ENCODE measurements at places on chromosomes 7 and 10. TPM values are rescaled to one million over a fixed set of nuclear protein-coding genes. Genes with fewer than 3 reads are reported as not detected.

GRCh38 chr7:2193575-2194305 lies 39.0 kb downstream of the MAD1L1 start:
- DNase-seq, result no peak

DNA sequence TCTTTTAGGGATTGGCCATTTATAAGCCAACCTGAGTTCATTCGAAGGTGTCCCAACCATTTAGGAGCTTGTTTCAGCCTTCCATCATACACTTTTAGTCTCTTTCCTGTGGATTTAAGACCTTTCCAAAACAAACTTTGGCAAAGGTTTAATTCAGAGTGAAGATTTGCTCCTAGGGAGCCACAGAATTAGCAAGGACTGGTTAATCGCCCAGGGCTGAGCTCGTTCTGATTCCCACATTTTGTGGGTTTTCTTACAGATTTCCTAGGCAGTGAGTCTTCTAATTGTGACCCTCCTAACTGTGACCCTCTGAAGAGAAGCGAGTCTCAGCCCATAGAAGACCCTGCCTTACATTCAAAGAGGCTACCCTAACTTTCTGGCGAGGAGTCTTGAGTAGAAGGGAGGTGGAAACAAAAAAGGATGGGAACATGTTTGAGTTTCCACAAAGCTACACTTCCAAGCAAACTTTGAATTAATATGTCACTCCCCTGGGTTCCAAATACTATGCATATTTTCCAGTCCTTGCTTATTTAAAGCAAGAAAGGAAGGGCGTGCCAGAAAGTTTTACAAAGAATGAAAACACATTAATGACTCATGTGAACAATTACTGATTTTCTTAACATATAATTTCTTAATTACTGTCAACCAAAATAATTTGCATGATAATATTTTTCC lies 118.3 kb downstream of the ARID5B start:
- no peak for DNase-seq

DNA sequence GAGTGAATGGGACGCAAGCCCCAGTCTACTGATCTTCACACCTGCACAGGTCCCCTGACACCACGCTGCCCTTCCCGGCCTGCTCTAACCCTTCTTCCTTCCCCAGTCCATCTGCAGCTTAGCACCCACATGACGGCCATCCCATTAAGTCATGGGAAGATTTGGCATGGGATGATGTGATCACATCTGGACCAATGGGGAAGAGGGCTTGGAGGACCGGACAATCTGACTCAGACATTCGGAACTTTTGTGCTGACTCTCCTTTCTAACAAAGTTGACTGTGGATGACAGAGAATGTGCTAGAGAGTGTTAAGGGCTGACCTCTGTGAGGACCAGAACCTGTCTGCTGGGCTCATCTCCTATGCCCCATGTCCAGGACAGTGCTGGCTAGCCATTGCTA lies 15.6 kb downstream of the CXCL12 start:
- no peak for DNase-seq

DNA sequence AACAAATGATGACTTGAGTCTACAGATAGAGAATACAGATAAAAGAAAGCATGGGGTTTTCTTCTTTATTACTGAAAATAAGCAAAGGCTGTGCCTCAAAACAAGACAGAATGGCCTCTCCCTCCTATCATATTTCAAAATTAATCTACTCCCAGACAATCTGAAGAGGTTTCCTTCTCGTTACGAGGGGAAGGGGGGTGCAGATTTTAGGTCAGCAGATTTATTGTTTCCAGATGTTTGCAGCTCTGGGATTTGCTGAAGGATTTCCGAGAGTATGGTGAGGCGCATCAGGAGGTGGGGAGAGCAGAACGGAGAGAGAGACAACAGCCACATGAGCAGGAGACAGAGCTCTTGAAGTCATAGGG lies 89.8 kb downstream of the KIAA1549 start:
- DNase-seq, result no peak

- no peak for DNase-seq
Observed at GRCh38 chr10:11373717-11374171, 237.7 kb downstream of the USP6NL start.

- DNase-seq, result no peak
Observed at GRCh38 chr7:24478137-24478655, 95.1 kb upstream of the PALS2 start.

GRCh38 chr7:83852136-83852535 lies 203.2 kb upstream of the SEMA3E start:
- no peak for DNase-seq

DNA sequence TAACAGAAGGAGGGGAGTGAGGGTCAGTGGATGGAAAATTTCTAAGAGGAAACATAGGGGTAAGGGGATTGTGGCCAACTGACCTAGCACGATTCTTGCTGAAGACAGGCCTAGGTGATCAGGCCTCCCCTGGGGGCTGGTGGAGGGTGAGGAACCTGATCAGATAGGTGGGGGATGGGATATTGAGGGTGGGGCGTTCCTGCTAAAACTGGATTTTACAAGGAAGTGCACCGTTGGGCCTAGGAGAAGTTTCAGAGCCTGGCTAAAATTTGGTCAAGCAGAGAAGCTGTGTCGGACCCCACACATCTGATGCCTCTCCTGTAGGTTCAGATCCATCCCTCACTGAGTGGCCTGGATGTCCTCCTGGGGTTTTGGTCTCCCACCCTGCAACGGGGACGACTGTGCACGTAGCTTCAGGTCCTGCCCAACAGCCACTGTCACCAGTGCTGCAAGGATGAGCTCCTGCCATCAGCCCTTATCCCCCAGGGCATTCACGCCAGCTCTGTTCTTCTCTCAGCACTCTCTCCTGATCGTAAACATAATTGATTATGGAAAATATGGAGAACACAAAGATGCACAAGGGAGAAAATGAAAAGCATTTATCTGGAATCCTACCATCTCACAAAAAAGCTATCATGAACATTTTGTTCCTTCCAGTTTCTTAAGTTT lies 89.9 kb downstream of the ADCY1 start:
- peak; percentile 68 for DNase-seq

DNA sequence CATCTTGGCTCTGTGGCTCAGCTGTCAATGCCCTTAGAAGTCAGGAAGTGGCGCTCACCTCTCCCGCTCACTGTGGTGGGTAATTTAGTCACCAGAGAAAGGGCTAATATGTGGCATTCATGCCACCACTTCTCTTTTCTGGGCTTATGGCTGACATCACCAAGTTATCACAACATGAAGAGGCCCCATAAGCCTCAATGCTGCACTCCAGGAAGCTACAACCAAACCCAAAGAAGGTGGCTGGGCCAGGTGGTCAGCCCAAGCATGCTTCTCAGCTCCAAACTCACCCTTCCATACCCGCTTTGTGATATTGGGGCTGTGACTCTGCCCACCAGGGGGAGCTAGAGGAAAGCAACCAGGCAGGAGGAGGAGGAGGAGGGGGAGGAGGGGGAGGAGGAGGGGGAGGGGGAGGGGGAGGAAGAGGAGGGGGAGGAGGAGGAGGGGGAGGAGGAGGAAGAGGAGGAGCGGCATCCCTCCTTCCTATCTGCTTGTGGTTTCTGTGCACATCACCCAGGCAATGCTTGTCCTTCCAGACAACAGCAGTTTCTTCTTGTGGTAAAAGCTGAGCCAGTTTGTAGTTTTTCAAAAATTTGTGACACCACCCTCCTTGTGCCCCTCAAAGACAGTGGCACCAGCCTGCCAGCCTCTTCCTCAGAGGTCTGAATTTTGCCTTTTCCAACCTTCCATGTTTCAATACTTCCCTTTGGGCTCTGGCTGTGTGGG lies 42.1 kb downstream of the CYP26A1 start:
- DNase-seq, result peak; percentile 76

DNA sequence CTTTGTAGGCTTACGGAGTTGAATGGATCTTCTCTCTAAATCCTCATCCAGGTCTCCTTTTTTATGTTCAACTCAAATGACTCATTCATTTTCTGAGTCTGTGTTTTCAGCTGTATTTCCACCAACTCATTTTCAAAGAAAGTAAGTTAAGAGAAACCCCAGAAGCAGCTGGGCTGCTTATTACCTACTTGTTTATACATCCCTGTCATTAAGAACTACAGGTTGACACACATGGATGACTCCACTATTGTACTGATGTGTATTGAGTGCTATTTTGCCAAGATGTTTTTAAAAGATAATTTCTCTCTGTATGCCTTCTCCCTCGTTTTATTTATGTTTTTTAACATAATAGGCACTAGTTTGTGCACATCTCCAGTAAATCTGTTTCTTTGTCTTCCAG lies 41.9 kb downstream of the DGKI start:
- no peak for DNase-seq

- no peak for DNase-seq
Observed at GRCh38 chr10:69733791-69734261, 67.9 kb upstream of the COL13A1 start.

GRCh38 chr10:52011118-52011517 lies 303.0 kb upstream of the DKK1 start:
- no peak for DNase-seq

- no peak for DNase-seq
Observed at GRCh38 chr10:25232204-25232603, 57.4 kb downstream of the GPR158 start.

DNA sequence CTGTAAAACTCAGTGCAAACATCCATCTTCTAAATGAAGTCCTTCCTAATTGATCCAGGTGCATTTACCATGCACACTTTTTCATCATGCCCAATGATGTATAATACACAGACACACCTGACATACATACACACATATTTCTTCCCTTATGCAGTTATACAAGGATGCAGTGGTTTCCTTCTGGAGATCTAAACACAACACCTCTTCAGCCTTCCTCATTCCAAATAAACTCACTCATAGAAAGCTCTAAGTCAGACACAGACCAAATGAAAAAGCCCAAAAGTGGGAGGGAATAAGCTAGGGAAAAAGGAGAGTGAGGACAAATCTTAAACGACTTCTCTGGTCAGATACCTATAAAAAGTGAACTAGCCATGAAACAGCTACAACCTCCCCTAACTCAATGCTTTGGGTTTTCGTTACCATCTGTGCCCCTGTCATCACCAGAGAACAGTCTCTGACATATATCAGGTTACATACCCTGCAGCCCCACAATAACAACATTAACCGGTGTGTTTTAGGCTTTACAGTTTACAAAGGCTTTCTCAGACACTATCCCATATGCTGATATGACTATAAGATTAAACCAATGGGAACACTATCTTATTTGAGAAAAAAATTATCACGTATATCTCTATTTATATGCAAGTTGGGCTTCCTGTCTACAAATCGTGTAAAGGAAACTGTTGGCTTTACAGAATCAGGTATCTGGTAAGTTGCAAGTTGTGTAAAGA lies 675.2 kb downstream of the PHTF2 start:
- DNase-seq, result no peak

GRCh38 chr10:123995082-123995460 lies 98.3 kb downstream of the CHST15 start:
- no peak for DNase-seq

GRCh38 chr10:93208717-93209464 lies 135.2 kb downstream of the CYP26A1 start:
- no peak for DNase-seq

- no peak for DNase-seq
Observed at GRCh38 chr10:17227367-17228090, 512 bp upstream of the VIM start.

- DNase-seq, result no peak
Observed at GRCh38 chr10:71371750-71372166, 25.0 kb upstream of the CDH23 start.

- no peak for DNase-seq
Observed at GRCh38 chr10:101438881-101439391, 85.0 kb downstream of the BTRC start.

DNA sequence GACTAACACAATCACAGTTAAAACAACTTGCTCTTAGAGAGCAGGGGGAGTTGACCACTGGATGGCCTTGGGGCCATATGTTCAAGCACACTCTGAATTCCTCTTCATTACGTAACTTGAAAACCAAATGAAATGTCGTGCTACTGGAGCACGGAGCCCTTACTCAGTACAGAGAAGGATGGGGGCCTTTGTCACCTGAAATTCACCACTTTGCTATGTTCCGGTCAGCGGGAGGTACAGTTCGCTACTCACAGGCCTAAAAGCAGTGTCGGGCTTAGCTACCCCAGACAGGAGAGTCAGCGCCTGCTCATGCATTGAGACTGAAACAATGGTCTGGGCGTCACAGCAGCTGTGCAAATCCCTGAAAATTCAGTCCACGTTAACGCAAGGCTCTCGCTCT lies 39.6 kb downstream of the GLI3 start:
- no peak for DNase-seq

- DNase-seq, result no peak
Observed at GRCh38 chr10:43978091-43978490, 329.4 kb upstream of the ZNF32 start.

- no peak for DNase-seq
Observed at GRCh38 chr10:7101451-7101850, 309.4 kb downstream of the SFMBT2 start.

- DNase-seq, result no peak
Observed at GRCh38 chr7:150854066-150855000, 2.0 kb downstream of the AOC1 start.

GRCh38 chr10:31650010-31650409 lies 278.6 kb downstream of the ARHGAP12 start:
- DNase-seq, result peak; percentile 75

DNA sequence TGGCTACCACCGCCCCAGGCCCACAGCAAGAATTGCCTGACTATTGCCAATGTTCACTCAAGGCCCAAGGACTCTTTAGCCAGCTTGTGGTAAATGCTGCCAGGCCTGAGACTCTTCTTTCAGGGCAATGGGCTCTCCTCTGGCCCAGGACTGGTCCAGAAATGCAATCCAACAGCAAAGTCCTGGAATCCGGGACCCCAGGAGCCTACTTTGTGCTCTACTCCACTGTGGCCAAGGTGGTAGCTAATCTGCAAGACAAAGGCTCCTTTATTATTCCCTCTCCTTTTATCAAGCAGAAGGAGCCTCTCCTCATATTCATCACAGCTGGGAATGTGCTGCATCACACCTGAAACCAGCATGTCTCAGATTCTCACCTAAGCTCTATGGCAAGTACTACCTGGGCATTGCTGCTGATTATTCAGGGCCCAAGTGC lies 107.6 kb upstream of the PRSS58 start:
- DNase-seq, result no peak

DNA sequence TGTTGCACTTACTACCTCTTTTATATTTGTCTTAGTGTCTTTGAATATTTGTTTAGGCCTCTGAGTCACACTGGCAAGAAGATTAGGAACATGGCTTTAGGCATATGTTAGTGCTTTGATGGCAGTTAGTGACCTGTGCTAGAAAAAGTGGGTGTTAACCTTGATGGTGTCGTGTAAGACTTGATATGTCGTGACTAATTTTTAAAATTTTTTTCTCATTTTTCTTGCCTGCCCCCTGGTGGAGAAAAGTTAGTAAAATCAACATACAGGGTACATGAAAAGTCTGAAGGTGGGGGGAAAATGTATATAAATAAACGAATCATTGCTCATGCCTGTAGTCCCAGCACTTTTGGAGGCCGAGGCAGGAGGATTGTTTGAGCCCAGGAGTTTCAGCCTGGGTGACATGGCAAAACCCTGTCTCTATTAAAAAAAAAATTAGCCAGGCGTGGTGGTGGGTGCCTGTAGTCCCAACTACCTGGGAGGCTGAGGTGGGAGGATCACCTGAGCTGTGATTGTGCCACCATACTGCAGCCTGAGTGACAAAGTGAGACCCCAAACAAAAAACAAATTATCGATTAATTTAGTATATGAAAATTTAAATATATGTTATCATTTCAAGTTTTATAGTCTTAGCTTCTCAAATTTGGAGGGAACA lies 44.6 kb downstream of the TAX1BP1 start:
- DNase-seq, result no peak

The EVX1 gene
- total RNA-seq, result 7.1 TPM

The PILRA gene
- 12.5 TPM for total RNA-seq

The PON1 gene
- 1.1 TPM for total RNA-seq

The MBL2 gene
- not detected for total RNA-seq

The TDRD1 gene
- not detected for total RNA-seq

The JCAD gene
- total RNA-seq, result 0.32 TPM

The TACC2 gene
- 499 TPM for total RNA-seq

The KNDC1 gene
- total RNA-seq, result 7.4 TPM

The GRM8 gene
- total RNA-seq, result 7.8 TPM
